ENCODE measurements at places on chromosomes 3 and 15.

- no peak overlapping the region for H3K4me3 ChIP-seq
- no peak overlapping the region for H3K27ac ChIP-seq
- H3K36me3 ChIP-seq: no peaks in the 10 kb centered on the region
- DNase-seq: no peak
- H3K27me3 ChIP-seq: peaks cover 9% of the 10 kb centered on the region
These were observed 460.3 kb upstream of the PROK2 start for GRCh38 chr3:72245183-72245811.

- no peak for DNase-seq
- H3K36me3 ChIP-seq: no peaks in the 10 kb centered on the region
- no peaks in the 10 kb centered on the region for H3K4me1 ChIP-seq
- H3K4me3 ChIP-seq: no peak overlapping the region
- H3K27me3 ChIP-seq: peaks cover 2% of the 10 kb centered on the region
These were observed 77.2 kb downstream of the IL12A start for GRCh38 chr3:160065786-160066185.

DNA sequence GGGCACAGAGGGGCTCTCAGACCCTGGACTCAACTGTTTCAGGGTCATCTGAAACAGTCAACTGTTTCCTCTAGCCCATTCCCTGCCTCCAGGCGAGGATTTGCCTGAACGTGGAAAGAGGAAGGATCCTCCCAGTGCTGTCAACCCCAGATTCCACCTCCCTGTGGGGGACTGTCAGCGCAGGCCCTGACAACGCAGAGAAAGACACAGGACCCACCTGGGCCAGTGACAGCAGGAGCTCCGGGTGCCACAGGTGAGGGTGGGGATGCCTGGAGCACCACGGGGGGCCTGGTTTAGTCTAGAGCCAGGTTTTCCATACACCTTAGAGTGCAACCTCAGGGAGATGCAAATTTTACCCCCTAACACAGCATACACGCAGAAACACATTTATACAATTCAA, 19.5 kb upstream of the LAMP3 start:
- peaks cover 23% of the 10 kb centered on the region for H3K27me3 ChIP-seq
- no peak overlapping the region for H3K4me3 ChIP-seq
- H3K4me1 ChIP-seq: peaks cover 7% of the 10 kb centered on the region
- DNase-seq: no peak
- no peak overlapping the region for H3K27ac ChIP-seq

DNA sequence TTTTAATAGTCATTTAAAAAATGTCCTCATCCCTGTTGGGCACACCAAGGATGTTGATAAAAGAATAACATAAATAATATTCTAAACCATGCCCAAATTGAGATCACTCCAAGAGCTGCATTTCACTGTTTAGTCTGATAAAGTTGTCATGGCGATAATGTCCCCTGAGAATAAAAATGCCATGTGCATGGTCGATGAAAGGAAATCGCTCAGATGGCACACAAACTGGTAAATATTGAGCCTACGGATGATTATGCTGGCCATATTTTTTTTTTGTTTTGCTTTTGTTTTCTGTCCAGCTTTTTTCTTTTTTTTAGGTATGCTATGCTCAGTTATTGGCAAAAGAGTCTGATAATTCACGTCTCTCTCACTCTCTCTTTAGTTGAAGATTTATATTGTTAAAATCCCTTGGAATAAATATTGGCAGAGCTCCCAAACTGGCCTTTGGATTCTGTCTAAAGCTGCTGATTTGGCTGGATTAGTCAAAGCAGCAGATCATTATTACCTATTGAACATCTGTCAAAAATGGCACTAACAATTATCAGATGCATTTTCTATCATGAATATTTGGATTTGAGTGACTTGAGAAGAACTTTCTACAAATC, 643.8 kb downstream of the SQOR start:
- H3K4me3 ChIP-seq: no peak overlapping the region
- no peaks in the 10 kb centered on the region for H3K36me3 ChIP-seq
- H3K27me3 ChIP-seq: no peaks in the 10 kb centered on the region
- H3K27ac ChIP-seq: no peak overlapping the region

DNA sequence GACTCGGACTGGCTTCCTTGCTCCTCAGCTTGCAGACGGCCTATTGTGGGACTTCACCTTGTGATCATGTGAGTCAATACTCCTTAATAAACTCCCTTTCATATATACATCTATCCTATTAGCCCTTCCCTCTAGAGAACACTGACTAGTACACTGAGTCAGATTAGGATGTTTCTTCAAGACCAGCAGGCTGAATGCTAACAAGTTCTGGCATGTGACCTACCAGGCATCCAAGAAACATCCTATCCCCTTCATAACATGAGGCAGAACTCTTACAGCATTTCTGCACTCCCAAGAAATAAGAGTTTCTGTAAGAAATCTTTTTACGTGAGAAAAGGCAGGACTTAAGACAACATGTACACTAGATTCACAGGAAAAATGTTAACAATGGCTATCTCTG, 9.3 kb downstream of the CFAP92 start:
- H3K4me1 ChIP-seq: no peaks in the 10 kb centered on the region
- H3K4me3 ChIP-seq: no peak overlapping the region
- no peak for DNase-seq
- no peak overlapping the region for H3K27ac ChIP-seq

GRCh38 chr3:172384836-172385235, 63.4 kb downstream of the GHSR start:
- H3K4me3 ChIP-seq: no peak overlapping the region
- H3K36me3 ChIP-seq: peaks cover 28% of the 10 kb centered on the region
- H3K4me1 ChIP-seq: no peaks in the 10 kb centered on the region
- no peak overlapping the region for H3K27ac ChIP-seq
- no peak for DNase-seq

GRCh38 chr3:2771193-2771592, 339.0 kb downstream of the IL5RA start:
- H3K4me1 ChIP-seq: no peaks in the 10 kb centered on the region
- H3K36me3 ChIP-seq: no peaks in the 10 kb centered on the region
- peaks cover 4% of the 10 kb centered on the region for H3K27me3 ChIP-seq
- no peak for DNase-seq

Data from memory B cell (primary cell).